ENCODE measurements at places on chromosomes 7 and 10.

DNA sequence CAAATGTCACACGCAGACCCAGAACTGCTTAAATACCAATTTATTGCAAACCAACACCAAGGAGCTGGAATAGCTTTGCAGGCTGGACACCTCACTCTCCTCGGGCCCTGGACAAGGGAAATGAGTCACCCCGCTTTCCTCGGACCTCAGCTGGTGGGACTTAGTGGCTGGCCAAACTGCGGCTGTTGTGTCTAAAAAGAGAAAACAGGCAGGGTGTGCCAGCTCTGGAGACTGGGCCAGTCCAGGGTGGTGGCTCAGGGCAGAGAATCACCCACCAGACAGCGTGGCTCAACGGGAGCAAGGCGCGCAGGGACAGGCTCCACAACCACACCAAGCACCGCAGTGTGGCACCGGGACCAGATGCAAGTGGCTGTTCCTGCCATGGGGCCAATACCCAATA is 58.2 kb upstream of the CAMK2B start:
- DNase-seq: peak; percentile 55

GRCh38 chr7:24214670-24215069 is 69.3 kb upstream of the NPY start:
- no peak for DNase-seq

- no peak for DNase-seq
Measured at GRCh38 chr10:128871671-128872231, 595.3 kb upstream of the MGMT start.

DNA sequence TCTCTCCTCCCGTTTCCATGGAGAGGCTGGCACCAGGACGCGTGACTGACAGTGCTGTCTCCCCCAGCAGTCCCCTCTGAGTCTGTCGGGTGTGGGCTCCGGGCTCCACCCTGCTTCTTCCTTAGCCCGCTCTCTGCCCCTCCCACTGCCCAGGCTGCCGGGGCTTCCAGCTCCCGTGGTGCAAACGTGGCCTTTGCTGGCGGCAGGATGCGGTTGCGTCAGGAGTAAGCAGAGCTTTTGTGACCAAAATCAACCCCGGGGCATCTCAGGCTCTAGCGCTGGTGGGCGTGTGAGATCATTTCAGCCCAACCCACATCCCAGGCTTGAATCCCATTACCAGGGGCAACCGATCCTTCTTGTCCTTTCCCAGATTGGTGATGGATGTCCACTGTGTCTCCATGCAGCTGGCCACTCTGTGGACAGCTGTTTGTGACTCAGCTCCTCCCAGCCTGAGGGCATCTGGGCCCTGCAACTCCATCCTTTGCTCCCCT is 28.2 kb downstream of the PTPRE start:
- DNase-seq: no peak

GRCh38 chr7:157006829-157007469 is 3.5 kb downstream of the MNX1 start:
- DNase-seq: no peak
